ENCODE measurements at places on chromosomes 16 and 17.

DNA sequence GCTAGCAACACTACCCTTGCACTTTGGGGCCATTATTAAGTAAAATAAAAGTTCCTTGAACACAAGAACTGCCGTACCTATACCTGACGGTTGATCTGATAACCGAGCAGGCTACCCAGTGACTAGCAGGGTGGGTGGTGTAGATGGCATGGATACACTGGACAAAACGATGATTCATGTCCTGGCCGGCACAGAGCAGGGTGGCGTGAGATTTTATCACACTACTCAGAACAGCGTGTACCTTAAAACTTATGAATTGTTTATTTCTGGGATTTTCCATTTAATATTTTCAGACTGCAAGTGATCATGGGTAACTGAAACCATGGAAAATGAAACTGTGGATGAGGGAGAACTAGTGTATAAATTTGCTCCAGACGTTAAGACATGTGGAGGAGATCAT lies 41.0 kb upstream of the MSI2 start:
- DNase-seq, result peak; percentile 65

DNA sequence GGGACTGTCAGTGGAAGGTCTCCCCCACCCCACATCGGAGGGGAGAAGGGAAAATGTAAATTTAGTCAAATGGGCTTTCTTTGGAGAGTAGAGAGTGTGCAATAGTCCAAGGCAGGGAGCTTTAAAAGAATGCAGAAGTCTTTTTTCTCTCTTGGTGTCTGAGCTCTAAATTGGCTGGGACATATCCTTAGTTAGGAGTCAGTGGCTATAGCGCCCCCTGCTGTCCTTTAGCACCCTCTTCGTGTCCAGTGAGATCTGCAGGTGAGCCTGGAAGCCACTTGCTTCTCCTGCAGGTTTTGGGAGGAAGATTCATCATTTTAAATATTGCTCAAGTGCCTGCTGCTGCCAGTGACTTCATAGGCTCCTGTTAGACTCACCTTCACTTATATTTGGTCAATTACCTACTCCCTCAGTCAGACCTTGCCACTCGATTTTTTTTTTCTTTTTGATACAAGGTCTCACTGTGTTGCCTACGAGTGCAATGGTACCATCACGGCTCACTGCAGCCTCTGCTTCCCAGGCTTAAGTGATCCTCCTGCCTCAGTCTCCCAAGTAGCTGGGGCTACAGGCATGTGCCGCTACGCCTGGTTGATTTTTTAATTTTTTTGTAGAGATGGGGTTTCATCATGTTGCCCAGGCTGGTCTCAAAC lies 174.8 kb downstream of the PRKCB start:
- DNase-seq, result peak; percentile 89

- no peak for DNase-seq
These were observed 223.7 kb downstream of the CDH11 start for GRCh38 chr16:64898159-64898558.

DNA sequence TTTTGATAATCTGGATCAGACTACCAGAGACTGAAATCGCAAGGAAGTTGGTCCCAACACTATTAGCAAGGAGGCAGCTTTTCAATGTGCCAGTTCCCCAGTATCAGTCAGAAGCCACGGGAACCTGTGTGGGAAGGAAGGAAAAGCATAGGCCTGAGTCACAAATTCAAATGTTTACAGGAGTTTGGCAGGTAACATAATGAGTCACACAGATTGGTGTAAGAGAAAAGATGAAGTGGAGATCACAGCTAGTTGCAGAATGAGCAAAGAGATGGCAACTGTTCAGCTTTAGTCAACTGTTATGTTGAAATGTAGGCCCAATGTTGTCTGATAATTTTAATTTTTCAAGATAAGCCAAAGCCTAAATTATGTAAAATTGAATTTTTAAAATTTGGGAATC lies 28.1 kb upstream of the ITGA2B start:
- no peak for DNase-seq

DNA sequence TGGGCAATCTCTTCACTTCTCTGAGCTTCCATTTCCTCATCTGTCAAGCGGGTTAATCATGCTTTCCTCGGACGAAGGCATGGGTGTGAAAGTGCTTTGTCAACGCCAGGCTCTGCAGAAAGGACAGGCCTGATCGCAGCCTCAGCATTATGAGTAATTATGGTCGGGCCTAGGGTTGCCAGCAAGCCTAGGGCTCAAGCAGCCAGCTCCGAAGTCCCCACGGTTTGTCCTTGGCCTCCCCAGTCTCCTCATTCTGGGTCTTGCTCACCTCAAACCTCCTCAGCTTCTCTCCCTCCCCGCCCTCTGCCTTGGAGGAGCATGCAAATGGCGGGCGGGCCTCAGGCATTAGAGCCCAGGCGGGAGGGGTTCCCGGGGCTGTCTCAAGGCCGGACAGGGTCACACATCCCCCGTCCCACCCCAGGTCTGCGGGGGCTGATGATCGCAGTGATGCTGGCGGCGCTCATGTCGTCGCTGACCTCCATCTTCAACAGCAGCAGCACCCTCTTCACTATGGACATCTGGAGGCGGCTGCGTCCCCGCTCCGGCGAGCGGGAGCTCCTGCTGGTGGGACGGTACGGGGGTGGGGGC lies 10.2 kb upstream of the FAM83G start:
- no peak for DNase-seq

GRCh38 chr17:61201211-61201610 lies 198.4 kb upstream of the TBX2 start:
- no peak for DNase-seq

GRCh38 chr16:22109258-22109898 lies 17.0 kb downstream of the VWA3A start:
- DNase-seq, result no peak

GRCh38 chr17:14199601-14200000 lies 37.1 kb downstream of the CDRT15 start:
- no peak for DNase-seq

- DNase-seq, result no peak
These were observed 43.4 kb upstream of the ANKFN1 start for GRCh38 chr17:56109836-56110235.

- DNase-seq, result no peak
These were observed 517.6 kb downstream of the MAF start for GRCh38 chr16:79082970-79083369.

GRCh38 chr16:28837672-28838557 lies 8.2 kb downstream of the TUFM start:
- no peak for DNase-seq

DNA sequence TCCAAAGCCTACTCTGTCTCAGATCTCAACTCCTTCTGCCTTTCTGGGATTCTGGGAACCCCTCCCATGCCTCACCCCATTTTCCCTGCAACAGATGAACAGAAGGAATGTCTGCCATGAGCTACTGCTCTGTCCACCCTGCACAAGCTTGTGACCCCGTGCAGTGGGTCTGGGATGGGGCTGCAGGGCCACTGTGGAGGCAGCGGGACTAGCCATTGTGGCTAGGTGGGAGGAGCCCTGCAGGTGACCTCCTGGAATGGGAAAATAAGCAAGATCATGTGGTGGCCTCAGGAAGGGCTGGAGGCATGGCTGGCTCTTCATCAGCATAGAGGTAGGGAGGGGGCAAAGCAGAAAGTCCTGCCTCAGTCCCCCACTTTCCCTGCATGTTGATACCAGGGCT lies 13.7 kb downstream of the PDP2 start:
- DNase-seq, result no peak

DNA sequence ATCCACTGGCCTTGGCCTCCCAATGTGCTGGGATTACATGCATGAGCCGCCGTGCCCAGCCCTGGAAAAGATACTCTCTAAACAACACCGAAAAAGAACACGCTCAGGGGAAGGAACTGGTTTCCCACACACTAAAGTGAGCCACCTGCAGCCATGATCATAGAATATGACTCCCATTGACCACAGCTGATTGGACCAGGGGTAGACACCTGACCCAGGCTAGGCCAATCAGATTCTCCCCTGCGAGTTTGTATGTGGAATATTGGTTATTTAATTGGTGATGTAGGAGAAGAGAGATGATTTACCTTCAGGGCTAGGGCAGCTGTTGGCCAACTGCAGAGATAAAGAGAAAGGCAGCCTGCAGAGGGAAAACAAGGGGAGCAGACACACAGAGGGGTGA lies 9.0 kb upstream of the GGA2 start:
- DNase-seq, result no peak

DNA sequence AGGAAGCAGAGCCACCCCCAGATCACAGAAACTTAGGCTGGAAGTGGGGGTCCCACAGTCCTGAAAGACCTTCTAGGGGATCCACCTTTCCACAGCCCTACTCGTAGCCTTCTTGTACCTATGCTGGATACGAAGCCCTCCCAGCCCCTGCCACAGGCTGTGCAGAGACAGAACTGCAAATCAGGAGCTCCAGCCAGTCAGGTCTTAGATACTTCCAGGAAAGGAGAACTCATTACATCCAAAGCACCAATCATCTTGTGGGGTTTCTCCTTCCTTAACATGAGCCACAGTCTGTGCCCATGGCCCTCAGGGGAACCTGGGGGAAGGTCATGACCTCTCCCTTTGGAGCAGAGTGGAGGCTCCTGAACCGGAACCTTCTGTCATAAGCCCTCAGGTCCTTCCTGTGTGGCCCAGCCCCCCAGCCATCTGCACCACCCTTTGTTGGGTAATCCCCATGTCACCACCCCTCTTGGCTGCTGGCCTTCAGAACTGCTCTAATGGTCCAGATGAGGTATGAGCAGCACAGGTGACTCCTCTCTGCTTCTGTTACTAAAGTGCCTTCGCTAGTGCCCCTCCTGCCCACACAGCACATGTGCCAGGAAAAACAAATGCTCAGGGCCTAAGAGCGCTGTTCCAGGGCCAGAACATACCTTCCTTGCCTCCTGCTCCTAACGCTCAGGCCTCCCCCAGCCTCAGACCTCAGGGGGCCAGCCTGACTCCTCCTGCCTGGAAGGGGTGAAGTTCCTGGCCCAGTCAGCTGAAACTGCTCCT lies 14.6 kb downstream of the SRCIN1 start:
- DNase-seq, result no peak

GRCh38 chr17:4858882-4859260 lies 25.7 kb downstream of the MINK1 start:
- no peak for DNase-seq

- DNase-seq, result peak; percentile 40
These were observed 1.3 kb downstream of the TUBB3 start for GRCh38 chr16:89924297-89924924.

DNA sequence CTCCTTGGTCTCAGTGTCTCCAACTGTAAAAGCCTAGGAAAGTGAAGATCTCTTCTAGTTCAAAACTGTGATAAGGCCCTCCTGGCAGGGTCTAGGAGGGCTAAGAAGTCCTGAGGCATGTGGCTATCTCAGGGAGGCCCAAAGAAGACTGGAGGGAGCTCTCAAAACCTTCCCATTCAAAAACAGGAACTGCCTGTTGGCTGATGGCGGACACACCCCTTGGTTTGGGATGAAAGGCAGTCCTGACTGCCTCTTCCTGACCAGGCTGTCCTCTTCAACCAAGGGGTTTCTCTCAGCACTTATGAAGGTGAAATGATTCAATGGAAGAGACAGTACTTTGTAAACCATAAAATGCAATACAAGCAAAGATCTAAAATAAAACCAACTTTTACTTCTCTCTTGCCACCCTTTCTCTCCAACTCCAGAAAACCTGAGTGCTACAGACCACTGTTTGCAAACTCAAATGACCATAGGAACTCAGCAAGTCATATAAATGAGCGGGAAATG lies 4.7 kb downstream of the ZNF764 start:
- DNase-seq, result no peak

GRCh38 chr17:7881276-7882054 lies 7.1 kb upstream of the CHD3 start:
- DNase-seq, result peak; percentile 63

- peak; percentile 19 for DNase-seq
These were observed at the start of gene CHST6 for GRCh38 chr16:75495076-75495674. TSS of gene CHST6 (minus strand) at chr16:75495441. CDS start at chr16:75479828, 15,613 bp downstream.

DNA sequence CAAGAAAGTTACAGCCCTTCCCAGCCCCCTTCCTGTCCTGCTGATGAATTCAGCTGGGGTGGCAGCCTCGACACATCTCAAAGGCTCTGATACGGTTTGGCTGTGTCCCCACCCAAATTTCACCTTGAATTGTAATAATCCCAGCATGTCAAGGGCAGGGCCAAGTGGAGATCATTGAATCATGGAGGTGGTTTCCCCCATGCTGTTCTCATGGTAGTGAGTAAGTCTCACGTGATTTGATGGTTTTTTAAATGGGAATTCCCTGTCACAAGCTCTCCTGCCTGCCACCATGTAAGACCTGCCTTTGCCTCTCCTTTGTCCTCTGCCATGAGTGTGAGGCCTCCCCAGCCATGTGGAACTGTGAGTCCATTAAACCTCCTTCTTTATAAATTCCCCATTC lies 163.2 kb upstream of the FOXF1 start:
- DNase-seq, result no peak

DNA sequence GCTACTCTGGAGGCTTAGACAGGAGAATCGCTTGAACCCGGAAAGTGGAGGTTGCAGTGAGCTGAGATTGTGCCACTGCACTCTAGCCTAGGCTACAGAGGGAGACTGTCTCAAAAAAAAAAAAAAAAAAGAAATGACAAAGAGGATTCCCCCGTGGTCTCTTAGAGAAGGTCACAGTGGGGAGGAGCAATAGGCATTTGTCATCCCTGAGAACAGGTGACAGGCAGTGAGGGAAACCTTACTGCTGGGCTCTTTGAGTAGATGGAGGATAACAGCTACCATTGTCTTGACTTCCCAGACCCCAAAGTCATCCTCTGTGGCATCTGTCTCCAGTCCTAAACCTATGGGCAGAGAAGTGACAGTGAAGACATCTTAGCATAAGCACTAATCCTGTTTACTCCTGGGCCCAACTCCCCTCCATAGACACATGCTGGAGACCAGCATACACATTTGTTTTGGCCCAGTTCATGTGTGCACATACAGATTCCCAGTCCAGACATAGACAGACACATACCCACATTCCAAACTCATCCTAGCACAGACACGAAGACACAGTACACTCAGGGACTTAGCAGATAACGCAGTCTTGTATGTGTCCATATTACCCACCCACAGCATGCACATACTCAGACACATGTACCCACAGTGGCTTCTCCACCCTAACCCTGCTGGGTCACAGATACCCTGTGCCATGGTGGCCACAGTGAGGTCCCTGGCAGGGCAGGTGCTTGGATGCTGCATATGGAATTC lies 2.7 kb downstream of the ESRP2 start:
- no peak for DNase-seq

GRCh38 chr17:37492167-37492566 lies 2.5 kb downstream of the DUSP14 start:
- DNase-seq, result no peak

- DNase-seq, result peak; percentile 96
These were observed 15.0 kb downstream of the USP31 start for GRCh38 chr16:23134274-23134673.

GRCh38 chr16:23060458-23061320 lies 88.6 kb downstream of the USP31 start:
- DNase-seq, result peak; percentile 66

- DNase-seq, result no peak
These were observed 2.4 kb upstream of the WDR90 start for GRCh38 chr16:646679-647172.

All from hematopoietic multipotent progenitor cell treated with erythropoietin and hydrocortisone succinate and interleukin-3 and kit ligand, for 8 days (in vitro differentiated cells).